ENCODE measurements at places on chromosomes 1 and 21.

- DNase-seq, result no peak
Measured at GRCh38 chr1:41315871-41316270, 45.4 kb upstream of the FOXO6 start.

DNA sequence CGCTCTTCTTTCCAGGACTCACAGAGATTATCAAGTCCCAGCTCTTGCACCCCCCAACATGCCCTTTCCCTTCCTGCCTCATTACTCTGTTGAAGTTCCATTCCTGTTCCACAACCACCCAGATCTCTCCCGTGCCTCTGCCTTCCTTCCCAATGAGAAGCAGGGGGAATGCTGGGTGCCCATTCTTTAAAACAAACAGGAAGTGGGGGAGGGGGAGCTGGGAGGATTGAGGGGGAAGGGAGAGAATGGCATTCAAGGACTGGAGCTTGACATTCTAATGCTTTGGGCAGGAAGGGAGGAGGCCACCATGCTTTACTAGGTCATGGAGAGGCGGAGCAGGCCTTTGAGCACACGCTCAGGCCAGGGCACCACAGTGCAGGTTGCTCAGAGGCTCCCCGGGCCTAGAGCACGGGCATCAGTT lies 150.3 kb upstream of the IRF2BP2 start:
- no peak for DNase-seq

- DNase-seq, result peak; percentile 96
Measured at GRCh38 chr1:9280015-9280860, 12.5 kb upstream of the SPSB1 start.

GRCh38 chr1:86773341-86774288 lies 69.2 kb downstream of the SH3GLB1 start:
- DNase-seq, result no peak

DNA sequence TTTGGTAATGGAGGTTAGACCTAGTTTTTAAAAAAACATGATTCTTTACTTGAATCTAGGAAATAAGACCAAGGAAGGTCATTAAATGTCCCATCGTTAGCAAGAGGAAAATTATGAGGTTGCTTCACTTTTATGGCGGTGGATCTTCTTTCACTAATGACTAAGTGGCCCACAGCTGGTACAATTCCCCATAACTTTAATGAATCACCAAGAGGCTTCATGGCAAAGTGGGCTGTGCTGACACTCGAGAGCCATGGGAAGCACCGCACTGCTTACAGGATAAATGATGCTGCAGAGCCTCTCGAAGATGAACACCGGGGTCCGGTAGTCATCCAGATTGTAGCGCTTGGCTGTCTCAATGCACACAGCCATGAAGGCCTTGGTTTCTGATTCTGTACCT lies 108.8 kb downstream of the UBR4 start:
- DNase-seq, result no peak

DNA sequence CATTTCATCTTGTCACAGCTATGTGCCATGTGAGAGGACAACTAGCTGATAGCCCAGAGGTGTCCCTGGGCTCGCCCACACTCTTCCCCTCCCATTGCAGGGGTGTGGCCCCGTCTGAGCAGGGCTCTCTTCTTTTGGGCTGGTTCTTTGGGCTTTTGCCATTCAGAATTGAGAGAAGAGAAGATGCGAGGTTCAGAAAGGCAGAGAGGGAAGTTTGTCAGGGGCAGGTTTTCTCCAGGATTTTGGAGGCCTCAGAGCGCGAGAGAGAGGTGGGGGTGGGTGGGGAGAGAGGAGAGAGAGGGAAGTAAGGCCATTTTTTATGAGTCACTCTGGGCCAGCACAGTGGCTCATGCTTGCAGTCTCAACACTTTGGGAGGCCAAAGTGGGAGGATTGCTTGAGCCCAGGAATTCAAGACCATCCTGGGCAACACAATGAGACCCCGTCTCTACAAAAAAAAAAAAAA lies 5.2 kb downstream of the IFI6 start:
- no peak for DNase-seq

GRCh38 chr1:113579256-113580018 lies 179.8 kb downstream of the PHTF1 start:
- peak; percentile 35 for DNase-seq

DNA sequence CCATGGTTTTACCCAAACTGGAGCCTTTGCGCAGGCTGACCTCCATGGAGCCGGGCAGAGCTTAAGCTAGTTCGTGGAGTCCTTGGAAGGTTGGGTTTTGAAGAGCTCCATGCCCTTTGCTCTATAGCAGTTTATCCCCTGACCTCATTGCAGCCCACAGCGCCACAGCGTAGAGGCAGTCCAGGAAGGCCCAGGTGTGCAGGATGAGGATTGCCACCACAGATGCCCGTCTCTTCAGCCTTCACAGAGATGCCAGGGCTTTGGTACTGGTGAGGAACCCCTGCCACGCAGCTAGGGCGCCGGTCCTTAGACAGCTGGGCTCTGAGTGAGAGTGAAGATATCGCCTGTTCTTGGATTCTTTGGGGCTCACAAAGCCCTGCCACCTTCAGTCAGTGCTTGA lies 138.6 kb downstream of the PEX14 start:
- no peak for DNase-seq

DNA sequence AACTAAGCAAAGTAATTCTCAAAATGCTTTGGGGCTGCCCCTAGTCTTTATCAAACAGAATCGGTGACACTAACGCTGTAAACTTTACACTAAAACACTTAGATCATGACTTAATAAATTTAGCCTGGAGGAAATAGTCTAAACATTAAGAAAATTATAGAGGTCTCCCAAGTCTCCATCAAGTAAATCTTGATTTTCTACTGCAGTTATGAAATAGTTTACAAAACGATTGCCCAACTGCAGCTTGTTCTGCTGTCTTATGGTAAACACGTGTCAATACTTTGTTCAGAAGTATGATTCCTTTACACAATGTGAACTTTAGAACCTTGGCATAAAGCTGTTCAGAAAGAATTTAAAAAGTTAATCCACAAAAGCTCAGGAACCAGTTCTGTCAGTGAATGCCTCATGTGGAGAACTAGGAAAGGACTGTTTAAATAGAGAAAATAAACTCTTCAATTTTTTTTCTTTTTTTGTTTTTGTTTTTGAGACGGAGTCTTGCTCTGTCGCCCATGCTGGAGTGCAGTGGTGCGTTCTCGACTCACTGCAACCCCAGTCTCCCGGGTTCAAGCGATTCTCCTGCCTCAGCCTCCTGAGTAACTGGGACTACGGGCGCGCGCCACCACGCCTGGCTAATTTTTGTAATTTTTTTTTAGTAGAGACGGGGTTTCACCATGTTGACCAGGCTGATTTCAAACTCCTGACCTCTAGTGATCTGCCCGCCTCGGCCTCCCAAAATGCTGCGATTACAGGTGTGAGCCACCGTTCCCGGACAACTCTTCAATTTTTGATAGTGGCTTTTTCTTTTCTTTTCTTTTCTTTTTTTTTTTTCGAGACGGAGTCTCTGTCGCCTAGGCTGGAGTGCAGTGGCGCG lies 1.6 kb downstream of the DDI2 start:
- DNase-seq, result peak; percentile 54

DNA sequence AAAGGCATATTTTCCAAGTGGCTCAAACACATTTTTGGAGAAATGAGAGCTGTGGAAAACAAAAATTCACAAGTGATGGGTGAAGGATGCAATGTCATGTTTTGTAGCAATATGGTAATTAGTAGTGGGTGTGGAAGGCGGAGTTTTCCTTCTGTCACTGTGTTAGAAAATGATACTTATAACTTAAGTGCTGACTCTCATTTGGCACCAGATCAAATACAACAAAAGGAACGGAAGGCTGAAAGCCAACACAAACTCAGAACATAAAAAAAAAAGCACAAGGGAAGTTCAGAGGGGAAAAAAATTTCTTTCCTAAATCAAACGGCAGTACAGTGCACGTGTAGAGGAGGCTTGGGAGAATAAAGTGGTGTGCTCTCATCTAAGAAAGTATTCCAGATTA lies at the start of gene TNFSF18:
TSS of gene TNFSF18 (minus strand) at position 77 of the 400 bp plus-strand sequence. CDS start at position 32, 45 bp downstream.
- peak; percentile 27 for DNase-seq

- peak; percentile 78 for DNase-seq
Measured at GRCh38 chr1:162169031-162169790, 99.7 kb downstream of the NOS1AP start.

- DNase-seq, result no peak
Measured at GRCh38 chr1:101191049-101191448, 45.8 kb upstream of the S1PR1 start.

DNA sequence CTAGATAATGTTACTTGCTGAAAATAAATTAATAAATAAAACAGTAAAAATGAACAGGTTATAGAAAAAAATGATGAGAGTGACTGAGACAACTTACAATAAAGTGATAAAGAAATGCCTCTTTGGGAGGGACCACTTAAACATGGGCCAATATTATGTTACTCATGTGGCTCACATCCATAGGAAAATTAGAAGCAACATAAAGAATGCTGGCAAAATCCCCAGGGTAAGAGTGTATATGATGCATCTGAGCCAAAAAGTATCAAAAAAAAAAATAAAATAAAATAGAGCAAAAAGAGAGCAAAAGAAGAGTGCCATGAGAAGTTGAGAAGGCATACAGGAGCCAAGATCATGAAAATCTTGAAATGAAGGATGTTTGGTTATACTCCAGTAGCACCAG lies 818.0 kb downstream of the LTN1 start:
- DNase-seq, result peak; percentile 24

DNA sequence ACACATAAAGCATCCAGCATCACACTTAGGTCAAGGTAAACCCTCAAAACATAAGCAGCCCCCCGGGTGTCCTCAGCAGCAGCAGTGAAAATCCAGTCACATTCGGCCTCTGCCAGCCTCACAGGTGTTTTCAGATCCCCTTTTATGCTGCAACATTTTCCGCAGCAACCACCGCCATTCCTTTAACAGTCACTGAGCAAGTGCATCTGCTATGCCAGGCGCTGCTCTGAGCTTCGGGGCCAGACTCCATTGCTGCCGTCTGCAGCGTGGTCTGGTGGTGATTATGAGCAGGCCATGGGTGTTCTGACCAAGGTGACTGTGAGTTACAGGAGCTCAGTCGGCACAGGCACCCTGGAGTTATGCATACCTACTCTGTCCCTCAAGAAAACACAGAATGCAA lies 4.5 kb downstream of the URB1 start:
- DNase-seq, result no peak

- no peak for DNase-seq
Measured at GRCh38 chr1:221069178-221069903, 190.1 kb downstream of the HLX start.

DNA sequence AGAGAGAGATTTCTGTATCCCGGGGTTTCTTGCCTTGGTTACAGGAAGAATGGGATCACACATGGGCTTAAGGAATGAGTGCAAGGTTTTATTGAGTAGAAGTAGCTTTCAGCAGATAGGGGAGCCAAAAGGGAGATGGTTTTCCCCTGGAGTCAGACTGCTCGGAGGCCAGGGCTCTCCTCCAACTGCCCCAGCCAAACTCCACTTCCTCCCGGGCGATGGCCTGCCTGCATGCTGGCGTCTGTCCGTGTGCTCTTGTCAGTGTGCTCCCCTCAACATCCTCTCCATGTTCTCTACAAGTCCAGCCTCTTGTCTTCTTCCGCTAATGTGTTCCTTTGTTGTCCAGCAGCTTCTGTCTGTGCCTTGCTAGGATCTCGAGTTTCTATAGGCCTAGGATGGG lies 421.3 kb upstream of the ADGRL2 start:
- DNase-seq, result no peak

- DNase-seq, result no peak
Measured at GRCh38 chr1:6614929-6615785, 1.6 kb downstream of the PHF13 start.

- DNase-seq, result no peak
Measured at GRCh38 chr1:241532864-241533263, 686 bp downstream of the KMO start.

DNA sequence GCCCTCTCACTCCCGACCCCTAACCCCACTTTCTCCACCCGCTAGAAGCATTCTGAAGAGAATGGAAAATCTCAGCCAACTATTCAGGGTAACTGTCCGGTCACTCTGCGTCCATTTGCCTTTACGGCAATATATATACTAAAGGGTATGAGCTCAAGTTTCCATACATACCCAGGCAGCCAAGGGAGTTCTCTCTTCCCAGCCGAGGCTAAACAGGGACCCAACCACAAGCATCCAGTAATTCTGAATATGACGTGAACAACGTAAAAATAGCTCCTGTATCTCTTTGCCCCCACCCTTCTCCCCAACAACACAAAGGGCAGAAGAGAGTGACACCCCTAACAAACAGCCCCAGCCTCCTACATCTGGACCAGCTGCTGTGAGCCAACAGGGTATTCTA lies 67.7 kb downstream of the SSBP3 start:
- DNase-seq, result no peak

- DNase-seq, result no peak
Measured at GRCh38 chr1:233376382-233377110, 49.0 kb downstream of the MAP3K21 start.

GRCh38 chr1:230430499-230430898 lies 4.4 kb upstream of the PGBD5 start:
- DNase-seq, result no peak

DNA sequence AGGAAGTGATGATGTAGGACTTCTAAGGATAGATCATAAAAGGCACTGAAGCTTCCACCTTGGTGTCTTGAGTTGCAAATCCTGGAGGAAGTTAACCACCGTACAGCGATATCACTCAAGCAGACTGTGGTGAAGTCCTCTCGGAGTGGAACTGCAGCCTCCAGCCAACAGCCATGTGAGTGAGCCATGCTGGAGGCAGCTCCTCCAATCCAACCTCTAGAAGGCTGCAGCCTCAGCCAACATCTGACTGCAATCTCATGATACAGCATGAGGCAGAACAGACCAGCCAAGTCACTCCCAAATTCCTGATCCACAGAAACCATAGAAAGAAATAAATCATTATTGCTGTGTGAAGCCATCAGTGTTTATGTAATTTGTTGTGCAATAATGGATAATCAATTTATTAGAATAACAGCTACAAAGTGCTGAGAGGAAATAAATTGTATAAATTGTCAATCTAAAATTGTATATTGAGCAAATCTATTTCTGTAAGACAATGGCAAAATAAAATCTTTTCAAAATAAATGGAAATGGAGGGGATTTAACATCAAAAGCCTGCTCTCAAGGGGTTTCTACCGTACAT lies 65.0 kb downstream of the PRSS38 start:
- no peak for DNase-seq

Measured in fibroblast of skin of abdomen (primary cell).